ENCODE measurements at places on chromosomes 2 and 18. TPM values are rescaled to one million over a fixed set of nuclear protein-coding genes. Genes with fewer than 3 reads are reported as not detected.

DSC1 gene
- total RNA-seq: 0.09 TPM

SP9 gene
- total RNA-seq: not detected

PHOSPHO2 gene
- total RNA-seq: 5.9 TPM

MROH2A gene
- 2.9 TPM for total RNA-seq

MAP3K19 gene
- not detected for total RNA-seq

LDAH gene
- total RNA-seq: 14.6 TPM

AMER3 gene
- total RNA-seq: not detected

ZSWIM2 gene
- not detected for total RNA-seq

RNF125 gene
- total RNA-seq: 0.15 TPM

All from PC-9 (cell line).